ENCODE measurements at places on chromosomes 3 and 15.

GRCh38 chr15:44813231-44813630 is 76.9 kb downstream of the TRIM69 start:
- no peak for DNase-seq

- no peak for DNase-seq
Observed at GRCh38 chr3:105555206-105555605, 188.5 kb downstream of the ALCAM start.

GRCh38 chr15:81239190-81239589 is 42.5 kb downstream of the IL16 start:
- no peak for DNase-seq

DNA sequence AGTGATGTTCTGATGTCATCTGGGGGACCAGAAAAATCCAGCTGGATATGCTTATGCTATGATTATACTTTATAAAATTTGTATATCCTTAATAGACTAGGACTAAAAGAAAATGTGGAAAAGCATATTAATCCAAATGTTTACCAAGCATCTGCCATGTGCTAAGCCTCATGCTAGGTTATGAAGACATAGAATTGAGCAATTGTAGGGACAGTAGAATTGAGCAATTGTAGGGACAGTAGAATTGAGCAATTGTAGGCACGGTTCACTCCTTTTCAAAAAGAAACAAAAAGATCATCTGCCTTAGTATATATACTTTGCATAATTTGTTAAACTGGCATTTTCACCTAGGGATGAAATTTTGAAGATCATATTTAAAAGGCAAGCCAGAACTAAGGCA is 18.3 kb downstream of the ABHD5 start:
- no peak for DNase-seq

DNA sequence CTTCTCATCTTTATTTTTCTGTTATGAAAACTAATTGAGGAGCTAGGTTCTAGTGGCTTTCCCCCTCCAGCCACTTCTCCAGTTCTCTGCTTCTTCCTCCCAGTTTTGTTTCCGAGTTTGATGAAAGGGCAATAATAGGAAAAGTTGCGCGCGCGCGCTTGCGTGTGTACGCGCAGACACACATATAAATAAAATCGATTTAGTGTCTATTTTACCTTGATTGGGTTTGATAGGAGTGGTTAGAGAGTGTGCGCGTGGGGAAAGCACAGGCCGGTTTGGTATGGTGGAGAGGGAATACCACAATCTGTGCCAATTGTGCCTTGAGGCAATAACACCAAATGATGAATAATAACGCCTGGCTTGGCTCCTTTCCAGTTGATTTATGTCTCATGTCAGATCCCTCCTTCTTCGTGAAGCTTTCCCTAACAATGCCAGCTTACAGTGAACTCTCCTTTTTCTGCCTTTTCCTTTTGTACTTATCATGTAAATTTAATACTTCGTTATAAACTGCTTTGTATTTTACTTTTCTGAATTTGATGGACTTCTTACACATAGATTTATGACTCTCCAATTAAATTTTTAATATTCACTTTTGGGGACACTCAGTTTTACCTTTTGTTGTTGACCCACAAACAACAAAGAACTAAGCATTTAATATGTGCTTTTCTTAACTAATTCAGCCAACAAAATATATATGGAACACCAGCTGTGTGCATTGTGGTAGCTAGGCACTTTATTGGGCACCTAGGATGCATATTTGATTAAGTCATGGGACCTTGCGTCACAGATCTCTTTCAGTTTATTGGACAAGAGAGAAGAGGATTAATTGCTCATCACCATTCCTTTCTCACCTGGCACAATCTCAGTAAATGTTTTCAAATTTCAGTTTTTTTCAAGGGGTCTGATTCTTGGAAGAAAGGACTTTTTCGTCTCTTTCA is 1.7 kb downstream of the TIPARP start:
- no peak for DNase-seq

Measured in stimulated activated CD4-positive, alpha-beta T cell treated with anti-CD3 and anti-CD28 coated beads, Interleukin-15, amount 100 ng/mL, for 1 hour (primary cell).